ENCODE measurements at places on chromosomes 3 and 15.

- DNase-seq: no peak
Measured at GRCh38 chr3:107024551-107025026, 352.6 kb upstream of the CCDC54 start.

GRCh38 chr3:122415762-122416654, at the start of gene WDR5B:
Gene WDR5B, minus strand, starts transcription at chr3:122416062. Its CDS starts 534 bp downstream, at chr3:122415528.
- no peak for DNase-seq

DNA sequence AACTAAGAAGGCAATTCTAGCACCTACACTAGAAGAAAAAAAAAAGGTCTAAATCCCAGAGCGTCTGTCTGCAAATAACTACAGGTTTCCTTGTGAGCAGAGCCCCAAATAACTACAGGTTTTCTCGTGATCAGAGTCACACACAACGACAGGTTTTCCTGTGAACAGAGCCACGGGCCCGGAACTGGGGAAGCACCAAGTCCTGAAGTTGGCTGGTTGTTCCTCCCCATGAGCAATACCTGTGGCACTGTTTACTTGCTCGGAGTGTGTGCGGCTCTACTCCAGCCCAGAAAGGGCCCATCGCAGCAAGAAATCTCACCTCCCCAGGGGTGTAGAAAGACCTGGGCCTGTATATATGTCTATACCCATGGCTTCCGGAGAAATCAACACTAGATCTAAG, 644 bp upstream of the MASP1 start:
- DNase-seq: no peak

DNA sequence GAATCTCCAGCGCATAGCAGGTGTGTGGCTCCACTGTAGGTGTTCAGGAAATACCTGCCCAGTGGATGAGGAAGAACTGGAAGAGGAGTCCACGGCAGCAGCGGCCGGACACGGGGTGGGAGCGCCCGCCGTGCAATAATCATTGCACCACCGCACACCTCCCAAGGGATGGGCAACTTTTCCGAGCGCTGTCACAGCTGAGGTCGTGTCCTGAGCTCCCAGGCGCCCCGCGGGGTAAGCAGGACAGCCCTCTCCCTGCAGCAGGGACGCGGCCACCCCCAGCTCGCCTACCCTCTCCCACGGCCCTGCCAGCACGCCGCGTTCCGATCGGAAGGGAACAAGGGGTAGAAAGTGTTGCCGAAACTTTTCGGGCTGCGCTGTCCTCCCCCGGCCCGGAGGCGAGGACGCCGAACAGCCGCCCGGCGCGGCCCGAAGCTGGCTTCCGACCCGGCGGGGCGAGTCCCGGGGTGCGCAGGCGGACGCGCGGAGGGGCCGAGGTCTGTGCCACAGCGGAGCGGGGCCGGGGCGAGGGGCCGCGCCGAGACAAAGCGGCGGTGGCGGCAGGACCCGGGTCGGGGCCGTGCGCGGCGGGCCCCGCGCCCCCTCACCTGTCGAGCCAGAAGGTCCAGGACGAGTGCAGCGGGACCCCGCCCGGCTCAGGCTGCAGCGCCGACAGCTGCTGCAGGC, 475 bp downstream of the EIF4E3 start:
- DNase-seq: peak; percentile 6

GRCh38 chr15:87589134-87589533, 667.4 kb downstream of the NTRK3 start:
- no peak for DNase-seq

- DNase-seq: no peak
Measured at GRCh38 chr15:38868326-38869114, 303.9 kb upstream of the RASGRP1 start.

- no peak for DNase-seq
Measured at GRCh38 chr3:195238081-195238571, 32.8 kb downstream of the XXYLT1 start.

DNA sequence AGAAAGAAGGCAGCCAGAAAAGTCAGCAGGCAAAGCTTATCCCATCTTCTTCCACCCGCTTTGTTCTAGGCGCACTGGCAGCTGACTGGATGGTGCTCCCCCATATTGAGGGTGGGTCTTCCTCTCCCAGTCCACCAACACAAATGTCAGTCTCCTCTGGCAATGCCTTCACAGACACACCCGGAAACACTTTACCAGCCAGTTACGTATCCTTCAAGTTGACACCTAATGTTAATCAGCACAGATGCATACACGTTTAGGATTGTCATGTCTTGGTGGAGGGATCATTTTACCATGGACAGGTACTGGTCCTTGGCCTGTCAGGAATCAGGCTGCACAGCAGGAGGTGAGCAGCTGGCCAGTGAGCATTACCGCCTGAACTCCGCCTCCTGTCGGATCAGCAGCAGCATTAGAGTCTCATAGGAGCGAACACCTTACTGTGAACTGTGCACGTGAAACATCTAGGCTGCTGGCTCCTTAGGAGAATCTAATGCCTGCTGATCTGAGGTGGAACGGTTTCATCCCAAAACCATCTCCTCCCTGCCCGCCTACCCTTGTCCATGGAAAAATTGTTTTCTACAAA, 59.1 kb upstream of the PYDC2 start:
- DNase-seq: no peak

- no peak for DNase-seq
Measured at GRCh38 chr15:78225783-78226541, 8.4 kb downstream of the ACSBG1 start.

- DNase-seq: no peak
Measured at GRCh38 chr15:63156086-63156710, 1.1 kb downstream of the RPS27L start.

DNA sequence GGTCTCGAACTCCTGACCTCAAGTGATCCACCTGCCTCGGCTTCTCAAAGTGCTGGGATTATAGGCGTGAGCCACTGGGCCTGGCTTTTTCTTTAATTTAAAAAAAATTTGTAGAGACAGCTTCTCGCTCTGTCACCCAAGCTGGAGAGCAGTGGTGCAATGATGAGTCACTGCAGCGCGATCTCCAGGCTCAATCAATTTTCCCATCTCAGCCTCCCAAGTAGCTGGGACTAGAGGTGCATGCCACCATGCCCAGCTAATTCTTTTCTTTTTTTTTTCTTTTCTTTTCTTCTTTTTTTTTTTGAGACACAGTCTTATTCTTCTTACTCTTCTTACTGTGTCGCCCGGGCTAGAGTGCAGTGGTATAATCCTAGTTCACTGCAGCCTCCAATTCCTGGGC, 19.8 kb downstream of the TUBGCP4 start:
- DNase-seq: no peak

DNA sequence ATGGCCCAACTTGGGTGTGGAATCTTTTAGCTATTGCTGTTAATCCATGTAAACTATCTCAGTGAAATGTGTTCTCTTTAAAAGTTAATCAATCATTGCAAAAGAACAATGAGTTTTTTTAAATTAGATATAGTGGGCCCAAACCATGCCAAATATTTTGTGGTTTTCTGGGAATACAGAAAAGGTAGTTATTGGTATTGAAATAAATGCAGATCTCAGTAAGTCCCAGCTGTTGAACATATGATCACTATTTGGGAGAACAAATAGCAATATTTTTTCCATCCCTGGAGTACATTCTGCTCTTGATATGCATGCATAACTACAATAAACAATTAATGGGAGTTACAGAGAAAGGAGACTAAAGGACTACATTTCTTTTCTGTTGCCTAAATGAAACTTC, 36.0 kb upstream of the LEKR1 start:
- DNase-seq: no peak

DNA sequence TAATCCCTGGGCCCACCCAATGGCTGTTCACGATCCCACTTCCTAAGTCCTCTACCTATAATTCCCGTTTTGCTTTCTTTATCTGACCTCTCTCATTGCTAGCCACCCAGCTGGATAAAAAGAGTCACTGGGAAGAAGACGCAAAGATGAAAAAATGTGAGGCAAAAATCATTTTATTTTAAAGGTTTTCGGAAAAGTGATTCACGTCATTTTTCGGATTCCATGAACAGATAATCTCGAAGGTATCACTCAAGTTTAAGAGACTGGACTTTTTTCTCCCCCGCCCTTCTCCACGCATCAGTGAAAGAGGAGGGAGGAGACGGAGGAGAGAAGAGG, 266.6 kb downstream of the CGGBP1 start:
- DNase-seq: no peak

- no peak for DNase-seq
Measured at GRCh38 chr3:113977822-113978221, 30.0 kb downstream of the ZDHHC23 start.

DNA sequence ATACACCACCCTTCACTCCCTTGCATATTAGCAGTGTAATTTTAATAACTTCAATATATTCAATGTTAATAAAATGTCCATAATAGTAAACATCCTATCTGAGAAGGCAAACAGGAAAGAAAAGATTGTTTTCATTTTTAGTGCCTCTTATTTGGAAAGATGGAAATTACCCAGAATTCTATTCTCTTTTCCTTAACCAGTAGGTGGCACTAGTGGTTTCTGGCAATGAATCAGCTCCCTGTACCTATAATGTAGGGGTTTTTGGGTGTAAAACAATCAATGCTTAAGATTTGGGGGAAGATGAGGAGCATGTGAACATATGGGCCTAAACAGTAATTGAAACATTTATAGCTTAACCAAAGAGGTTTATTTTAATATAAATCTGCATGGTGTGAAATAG, 5.7 kb upstream of the SEMA6D start:
- DNase-seq: no peak

GRCh38 chr3:117611211-117611610, 901.6 kb downstream of the TUSC7 start:
- no peak for DNase-seq

DNA sequence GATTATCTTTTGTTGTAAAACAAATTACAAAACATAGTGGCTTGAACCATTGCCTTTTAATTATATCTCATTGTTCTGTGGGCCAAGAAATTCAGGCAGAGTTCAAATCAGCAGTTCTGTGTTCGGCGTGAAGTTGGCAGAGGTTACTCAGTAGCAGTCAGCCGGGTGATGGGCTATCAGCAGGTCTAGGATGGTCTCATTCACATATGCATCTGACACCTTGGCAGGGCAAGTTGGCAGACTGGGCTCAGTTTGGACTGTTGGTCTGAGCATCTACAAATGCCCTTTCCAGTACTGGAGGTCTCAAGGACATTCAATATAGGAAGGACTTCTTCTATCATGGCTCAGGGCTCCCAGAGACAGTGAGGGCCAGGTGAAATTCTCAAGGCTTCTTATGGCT, 51.2 kb upstream of the ITGA11 start:
- DNase-seq: no peak

- DNase-seq: no peak
Measured at GRCh38 chr15:31228980-31229826, 97.4 kb upstream of the KLF13 start.

- DNase-seq: no peak
Measured at GRCh38 chr3:50102558-50102957, 13.8 kb downstream of the RBM5 start.

- no peak for DNase-seq
Measured at GRCh38 chr3:189714991-189715961, 84.1 kb downstream of the TP63 start.
